ENCODE measurements at places on chromosomes 16 and 17. TPM values are rescaled to one million over a fixed set of nuclear protein-coding genes. Genes with fewer than 3 reads are reported as not detected.

The CTCF gene
- 88.2 TPM for polyA plus RNA-seq

The SLC35G6 gene
- polyA plus RNA-seq: 0.26 TPM

GRCh38 chr16:31074814-31075183 lies 577 bp downstream of the ZNF646 start:
- DNase-seq: no peak

The KRT20 gene
- 0.11 TPM for polyA plus RNA-seq

DNA sequence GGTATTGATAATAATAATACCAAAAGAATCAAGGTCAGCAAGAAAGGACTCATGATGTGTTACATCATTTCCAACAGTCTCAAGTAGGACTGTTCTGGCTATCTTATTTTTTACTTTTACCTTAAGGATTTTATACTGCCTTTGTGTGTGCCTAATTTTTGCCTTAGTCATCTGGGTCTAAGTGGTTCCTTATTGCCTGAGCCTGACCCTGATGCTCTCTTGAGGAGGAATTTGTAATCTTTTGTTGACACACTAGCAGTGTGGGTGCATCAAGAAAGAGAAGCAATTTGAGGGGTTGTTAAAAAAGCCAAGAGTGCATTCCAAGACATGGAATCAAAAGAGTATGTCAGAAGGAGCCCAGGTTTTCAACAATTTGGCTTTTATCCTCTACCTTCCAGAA lies 59.3 kb downstream of the TMEM100 start:
- DNase-seq: no peak

The TAT gene
- polyA plus RNA-seq: 0.04 TPM

DNA sequence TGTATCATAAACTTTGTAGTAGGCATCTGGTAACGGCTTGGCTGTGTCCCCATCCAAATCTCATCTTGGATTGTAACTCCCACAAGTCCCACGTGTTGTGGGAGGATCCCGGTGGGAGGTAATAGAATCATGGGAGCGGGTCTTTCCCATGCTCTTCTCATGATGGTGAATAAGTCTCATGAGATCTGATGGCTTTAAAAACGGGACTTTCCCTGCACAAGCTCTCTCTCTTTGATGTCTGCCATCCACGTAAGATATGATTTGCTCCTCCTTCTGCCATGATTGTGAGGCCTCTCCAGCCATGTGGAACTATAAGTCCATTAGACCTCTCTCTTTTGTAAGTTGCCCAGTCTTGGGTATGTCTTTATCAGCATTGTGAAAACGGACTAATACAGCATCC lies 248.7 kb downstream of the SNX29 start:
- no peak for DNase-seq

The WFIKKN2 gene
- polyA plus RNA-seq: 1.4 TPM

- no peak for DNase-seq
Observed at GRCh38 chr16:85722128-85722893, 28.6 kb downstream of the C16orf74 start.

DNA sequence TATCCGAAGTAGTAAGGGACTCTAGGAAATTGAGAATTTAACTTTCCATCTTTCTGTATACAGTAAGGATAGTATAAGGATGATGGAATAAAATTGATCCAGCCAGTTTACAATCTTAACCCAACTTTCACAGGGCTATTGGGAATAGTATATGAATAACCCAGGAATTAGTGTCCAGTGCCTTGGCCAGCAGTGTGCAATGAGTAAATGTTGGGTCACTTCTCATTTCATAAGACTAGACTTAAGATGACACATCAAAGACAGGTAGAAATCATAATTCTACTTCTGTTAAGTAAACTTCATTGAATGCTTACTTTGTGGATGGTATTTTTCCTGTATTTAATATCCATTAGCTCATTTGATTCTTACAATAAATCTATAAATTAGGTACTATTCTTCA lies 949.6 kb upstream of the GOT2 start:
- DNase-seq: no peak

The EVPLL gene
- polyA plus RNA-seq: 0.75 TPM

The CCL18 gene
- polyA plus RNA-seq: not detected

DNA sequence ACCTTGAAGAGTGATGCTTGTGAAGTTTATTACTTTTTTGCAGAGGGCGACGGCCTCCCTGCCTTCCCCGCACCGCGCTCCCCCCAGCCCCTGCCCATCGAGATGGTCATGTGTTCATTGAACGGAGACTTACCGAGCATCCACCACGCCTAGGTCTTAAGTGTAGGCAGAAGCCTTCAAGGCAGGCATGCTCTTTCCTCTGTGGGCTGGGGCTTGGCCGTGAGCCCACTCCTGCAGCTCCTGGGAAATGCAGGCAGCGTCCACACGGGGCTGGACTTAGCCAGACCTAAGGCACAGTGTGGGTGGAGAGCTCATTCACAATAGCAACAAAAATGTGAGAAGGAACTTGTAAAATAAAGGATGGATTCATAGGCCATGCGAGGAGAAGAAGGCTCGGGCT lies 19.2 kb downstream of the RNF213 start:
- DNase-seq: no peak

The CCL17 gene
- 0.19 TPM for polyA plus RNA-seq

- DNase-seq: no peak
Observed at GRCh38 chr17:12053552-12053951, 32.9 kb downstream of the MAP2K4 start.

DNA sequence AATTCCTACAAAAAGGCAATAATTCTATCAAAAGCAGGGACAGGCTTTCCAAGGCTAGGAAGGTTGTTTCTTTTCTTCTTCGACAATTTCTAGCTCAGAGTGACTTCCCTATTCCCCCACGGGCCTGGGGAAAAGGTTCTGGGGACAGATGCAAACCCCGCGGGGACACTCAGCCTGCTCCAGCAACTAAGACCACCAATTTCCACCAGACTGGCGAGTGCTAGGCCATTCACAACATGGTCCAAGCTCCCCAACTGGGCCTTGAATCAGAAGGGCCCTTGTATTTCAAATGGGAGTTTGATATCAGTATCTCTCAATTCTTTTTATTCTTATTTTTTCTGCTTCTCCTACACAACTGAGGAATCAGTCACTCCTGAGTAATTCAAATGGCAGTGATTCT lies 86.7 kb downstream of the USP31 start:
- DNase-seq: no peak

- no peak for DNase-seq
Observed at GRCh38 chr16:10097271-10097670, 85.0 kb downstream of the GRIN2A start.

DNA sequence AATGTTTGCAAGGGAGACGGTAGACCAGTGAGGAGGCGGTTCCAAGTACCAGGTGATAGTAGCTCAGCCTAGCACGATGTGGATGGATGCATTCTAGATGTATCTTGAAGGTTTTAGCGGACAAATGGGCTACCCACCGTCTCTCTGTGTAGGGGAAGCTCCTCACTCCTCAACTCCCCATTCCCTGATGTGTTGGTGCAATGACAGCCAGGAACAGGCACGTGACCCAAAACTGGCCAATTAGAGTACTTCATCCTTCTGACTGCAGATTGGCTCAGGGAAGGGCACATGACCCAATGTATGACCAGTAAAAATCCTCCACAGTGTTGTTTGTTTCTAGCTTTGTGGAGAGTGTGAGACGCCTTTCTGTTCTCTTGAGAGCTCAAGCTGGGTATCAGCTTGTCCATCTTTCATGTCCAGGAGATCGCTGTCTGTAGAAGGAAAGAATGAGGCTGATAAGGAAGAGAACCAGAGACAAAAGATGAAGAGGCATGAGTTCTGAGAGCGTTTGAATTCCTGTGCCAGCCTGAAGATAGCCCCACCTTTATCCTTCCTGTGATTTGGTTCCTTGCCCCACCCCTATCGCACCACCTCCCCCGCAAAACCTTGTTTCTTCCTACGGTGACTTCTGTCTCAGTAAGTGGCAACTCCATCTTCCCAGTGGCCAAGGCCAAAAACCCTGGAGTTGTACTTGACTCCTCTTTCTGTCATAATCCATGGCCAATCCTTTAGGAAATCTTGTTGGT lies 2.3 kb upstream of the BORCS6 start:
- DNase-seq: peak; percentile 86

DNA sequence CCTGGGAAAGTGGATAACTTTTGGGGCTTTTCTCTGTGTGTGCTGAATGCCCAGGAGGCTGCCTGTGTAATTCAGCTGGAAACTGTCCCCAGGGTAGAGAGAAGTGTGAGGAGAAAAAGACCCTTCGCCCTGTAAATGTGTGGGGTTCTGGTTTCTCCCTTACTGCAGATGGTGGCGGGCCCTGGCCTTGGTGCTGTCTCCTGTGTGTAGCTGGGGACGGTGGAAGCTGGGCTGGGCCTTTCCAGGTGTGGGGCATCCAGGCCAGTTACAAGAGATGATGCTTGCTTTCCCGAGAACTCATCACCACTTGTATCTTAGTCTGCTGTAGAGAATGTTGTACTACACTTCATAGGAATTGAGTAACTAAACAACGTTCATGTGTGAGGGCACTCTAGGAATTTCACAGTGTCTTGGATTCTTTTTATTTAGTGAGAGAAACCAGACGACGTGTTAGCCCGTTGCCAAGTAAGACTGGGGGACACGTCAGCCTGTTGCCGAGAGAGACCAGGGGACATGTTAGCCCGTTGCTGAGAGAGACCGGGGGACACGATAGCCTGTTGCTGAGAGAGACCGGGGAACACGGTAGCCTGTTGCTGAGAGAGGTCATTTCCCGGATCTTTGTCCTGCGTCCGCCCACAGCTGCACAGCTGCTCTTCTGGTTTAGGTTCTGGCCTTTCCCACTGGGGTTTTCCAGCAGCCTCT lies 43.1 kb downstream of the TBCD start:
- no peak for DNase-seq

The SPATA22 gene
- polyA plus RNA-seq: 0.40 TPM

GRCh38 chr17:77925831-77926543 lies 32.5 kb upstream of the TNRC6C start:
- DNase-seq: no peak

DNA sequence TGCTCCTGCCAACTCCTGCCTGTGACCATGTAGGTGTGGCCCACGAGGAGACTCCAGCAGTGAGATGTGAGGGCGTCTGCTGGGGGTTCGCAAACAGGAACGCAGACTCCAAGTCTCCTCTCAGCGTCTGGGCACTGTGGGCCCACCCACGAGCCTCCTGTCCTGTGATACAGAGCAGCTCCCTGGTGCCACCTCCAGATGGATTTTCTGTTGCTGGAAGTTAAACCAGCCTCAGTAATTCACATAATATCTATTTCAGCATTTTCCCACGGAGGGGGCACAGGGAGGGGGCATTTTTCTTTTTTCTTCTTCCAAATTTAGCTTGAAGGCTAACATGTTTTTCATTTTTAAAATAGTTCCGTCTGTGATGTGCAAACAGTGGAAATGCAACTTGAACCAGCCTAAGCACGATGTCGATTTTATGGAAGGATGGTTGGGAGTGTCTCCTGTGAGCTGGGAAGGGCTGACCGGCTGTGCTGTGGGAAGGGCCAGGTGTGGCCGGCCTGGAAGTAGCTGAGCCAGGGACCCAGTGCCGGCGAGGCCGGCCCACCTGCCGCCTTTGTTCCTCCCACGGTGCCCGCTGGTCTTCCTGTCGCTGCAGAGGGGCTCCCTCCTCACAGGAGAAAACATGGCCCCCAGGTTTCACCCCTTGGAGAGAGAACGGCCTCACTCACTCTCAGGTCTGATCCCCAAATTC lies 3.9 kb upstream of the RAB40B start:
- DNase-seq: no peak

DNA sequence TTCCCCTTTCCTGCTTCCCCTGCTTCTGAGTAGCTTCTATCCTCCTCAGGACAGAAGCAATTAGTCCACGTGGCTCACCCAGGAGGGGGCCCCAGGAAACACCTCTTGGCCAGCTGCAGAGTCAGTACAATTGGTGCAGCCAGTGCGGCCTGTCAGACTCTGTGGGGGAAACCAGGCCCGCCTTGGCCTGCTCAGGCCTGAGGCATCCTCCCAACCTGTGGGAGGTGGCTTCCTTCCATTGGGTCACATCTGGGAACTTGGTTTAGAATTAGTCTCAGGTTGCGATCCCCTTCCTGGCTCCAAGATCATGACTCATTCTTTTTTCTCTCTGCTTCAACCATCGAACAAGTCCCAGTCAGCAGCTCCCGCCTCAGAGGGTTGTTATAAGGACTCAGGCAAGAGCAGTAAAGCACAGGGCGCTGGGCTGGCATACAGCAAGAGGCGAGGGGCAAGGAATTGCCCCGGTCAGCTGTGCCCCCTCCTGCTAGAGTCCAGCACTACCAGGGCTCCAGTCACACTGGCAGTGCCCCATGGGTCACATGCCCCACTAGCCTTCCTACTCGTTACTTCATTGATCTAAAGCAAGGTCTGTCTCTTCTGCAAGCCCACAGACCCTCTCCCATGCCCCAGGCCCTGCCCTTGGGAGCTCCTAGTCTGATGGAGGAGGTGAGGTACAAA lies 8.1 kb upstream of the EPX start:
- no peak for DNase-seq

The STAC2 gene
- polyA plus RNA-seq: 3.6 TPM

DNA sequence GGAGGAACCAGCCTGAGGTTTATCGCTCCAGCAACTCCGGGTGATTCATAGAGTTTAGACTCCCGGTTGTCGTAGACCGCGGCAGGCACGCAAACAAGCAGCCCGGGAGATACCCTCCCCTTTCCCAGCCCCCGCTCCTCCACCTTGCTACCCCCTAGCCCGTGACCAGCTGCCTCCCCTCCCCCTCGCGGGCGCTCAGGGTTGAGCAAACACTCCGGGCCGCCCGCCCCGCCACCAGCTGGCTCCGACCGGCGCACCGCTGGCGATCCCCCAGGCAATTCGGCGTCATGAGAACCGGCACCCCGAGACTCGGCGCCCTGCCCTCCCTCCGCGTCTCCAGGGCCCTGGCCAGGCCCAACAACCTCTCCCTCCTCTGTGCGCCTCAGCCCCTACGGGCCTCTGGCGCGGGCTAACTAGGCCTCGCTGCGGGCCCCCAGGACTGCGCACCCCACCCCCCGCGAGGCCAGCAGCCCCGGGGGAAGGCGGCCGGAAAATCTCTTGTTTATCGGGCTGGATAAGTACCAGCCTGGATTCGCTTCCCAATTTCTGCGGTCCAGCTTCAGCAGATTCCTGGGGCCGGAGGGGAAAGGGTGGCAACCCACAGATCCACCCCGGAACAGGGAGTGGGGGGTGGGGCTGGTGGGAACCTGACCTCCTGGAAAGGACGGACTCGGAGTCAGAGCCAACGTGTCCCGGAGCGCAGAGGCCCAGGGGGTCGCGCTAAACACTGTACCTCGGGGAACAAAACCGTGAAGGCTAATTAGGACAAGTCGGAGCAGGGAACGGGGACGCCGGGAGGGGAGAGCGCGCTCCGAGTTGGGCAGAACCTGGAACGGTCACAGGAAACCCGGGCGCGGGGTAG lies 951 bp upstream of the GPRC5C start:
- DNase-seq: peak; percentile 90

All from renal cortex interstitium (tissue), 15 donors.